ENCODE measurements at places on chromosomes 5 and 9. TPM values are rescaled to one million over a fixed set of nuclear protein-coding genes. Genes with fewer than 3 reads are reported as not detected.

DNA sequence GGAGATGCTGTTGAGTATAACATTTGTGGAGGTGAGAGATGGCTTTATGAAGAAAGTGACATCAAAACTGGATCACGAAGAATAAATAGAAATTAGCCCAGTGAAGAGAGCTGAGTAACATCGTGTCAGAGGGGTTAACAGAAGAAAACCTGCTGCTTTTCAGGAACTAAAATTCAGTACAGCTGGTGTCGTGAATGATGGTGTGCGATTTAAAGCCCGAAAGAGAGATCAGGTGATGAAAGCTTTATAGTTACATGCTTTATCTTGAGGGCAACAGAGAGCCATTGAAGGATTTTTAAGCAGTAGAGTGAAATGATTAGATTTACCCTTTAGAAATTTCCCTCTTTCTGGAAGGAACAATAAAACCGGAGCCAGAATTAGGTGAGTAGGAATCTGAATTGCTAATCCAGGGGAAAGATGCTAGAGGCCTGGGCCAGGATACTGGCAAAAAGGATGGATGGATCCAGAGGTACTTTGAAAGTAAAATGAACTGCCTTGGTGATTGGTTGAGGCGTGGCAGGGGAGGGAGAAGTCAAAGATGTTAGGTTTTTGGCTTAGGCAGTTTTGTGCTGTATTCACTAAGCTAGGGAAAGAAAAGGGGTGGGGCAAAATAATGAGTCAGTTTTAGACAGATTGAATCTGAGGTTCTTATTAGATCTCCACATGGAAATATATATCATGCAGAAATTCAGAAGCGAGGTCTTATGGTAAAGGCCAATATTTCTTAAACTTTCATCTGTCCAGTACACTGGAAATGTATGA lies 3.4 kb downstream of the LRRC70 start:
- DNase-seq, result no peak

GRCh38 chr5:104526866-104527265 lies 964.3 kb upstream of the NUDT12 start:
- DNase-seq, result no peak

DNA sequence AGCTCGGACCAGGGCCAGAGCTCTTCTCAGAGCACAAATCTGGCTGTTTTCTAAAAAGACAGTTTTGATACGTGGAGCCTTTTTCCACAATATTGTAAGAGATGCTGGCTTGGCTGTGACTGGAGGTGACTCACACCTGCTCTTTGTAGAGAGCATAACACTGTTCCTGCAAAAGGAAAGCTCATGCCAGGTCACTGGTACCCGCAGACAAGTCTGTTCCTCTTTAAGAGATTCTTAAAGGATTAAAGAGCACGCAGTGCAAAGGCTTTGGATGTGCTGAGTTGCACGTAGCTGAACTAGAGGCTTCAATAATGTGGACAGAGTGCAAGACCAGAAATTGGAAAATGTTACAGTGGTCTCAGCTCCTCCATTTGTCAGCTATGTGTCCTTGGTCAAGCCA lies 19.0 kb downstream of the ACTL7B start:
- DNase-seq, result no peak

DNA sequence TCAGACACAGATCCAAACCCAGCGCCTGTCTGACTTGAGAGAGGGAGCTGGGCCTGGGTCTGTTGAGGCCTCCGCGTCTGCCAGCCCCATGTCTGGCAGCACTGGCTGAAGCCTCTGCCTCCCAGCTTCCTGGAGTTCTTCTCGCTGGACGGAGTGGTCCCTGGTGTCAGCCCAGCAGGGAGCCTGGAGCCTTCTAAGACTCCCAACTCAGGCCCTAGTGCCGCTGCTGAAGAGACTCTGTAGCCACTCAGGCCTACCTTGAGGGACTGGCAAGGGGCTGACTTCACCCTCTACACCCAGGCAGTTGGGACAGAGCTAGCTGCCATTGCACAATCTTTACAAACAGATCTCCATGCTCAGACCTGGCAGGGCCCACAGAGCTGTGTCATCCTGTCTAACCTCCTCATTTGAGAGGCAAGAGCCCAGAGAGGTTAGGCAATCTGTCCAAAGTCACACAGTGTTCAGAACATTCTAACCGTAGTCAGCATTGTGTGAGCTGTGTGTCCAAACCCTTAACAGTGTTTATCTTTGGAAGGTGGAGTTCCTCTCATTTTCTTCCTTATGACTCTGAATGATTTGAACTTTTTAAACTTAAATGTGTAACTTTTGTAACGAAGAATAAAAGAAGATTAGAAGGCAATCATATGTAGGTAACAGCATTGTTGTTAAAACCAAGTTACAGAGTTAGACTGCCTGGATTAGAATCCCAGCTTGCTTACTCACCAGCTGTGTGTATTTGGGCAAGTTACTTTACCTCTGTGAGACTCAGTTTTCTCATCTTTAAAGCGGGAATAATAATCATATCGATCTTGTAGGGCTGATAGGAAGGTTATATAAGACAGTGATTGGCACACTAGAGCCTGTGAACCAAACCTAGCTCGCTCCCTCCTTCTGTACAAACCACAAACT lies 4.6 kb upstream of the DUSP1 start:
- DNase-seq, result no peak

DNA sequence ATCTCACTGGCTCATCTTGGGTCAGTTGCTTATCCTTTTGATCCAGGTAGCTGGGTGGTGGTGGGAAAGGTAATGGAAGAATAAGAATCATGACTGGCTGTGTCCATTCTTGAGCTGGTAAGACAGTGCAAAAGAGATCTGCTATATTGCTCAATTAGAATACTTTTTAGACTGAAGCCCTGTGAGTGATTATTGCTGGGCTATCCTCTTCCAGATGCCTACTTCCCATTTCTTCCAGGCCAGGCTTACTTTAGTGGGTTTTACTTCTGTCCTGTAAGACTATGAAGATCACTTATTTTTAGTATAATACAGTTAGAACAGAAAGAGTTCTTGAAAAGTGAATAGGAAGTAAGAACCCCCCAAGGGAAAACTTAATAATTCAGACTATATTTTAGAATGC lies 7.2 kb downstream of the MARCHF6 start:
- DNase-seq, result no peak

GRCh38 chr9:129838707-129839259 lies 3.5 kb downstream of the USP20 start:
- DNase-seq, result no peak

DNA sequence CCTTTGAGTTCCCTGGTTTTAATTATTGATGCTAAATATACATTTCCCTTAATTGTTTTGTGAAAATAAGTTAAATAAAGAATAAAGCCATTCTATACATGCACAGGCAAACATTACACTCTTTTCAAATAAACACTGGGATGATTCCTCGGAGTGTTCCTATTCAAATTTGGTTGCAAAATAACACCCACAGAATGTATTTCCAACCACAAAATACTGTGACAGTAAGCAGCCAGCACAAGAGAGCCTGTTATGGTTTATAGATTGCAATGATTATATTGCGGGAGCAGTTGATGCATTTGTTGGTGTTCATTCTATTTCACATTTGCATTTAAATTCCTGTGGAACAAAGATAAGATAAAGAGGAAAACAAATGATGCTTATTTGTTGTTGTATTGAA lies 632.6 kb upstream of the WWC1 start:
- DNase-seq, result no peak

- DNase-seq, result no peak
These were observed 66.9 kb downstream of the DCP2 start for GRCh38 chr5:113043491-113043931.

GRCh38 chr5:132496191-132496630 lies 5.6 kb upstream of the IRF1 start:
- peak; percentile 92 for DNase-seq

GRCh38 chr5:124162767-124163532 lies 583.5 kb downstream of the ZNF608 start:
- peak; percentile 37 for DNase-seq

- DNase-seq, result no peak
These were observed 100.0 kb upstream of the CXCL14 start for GRCh38 chr5:135678640-135679268.

- DNase-seq, result no peak
These were observed 244.4 kb downstream of the FANCC start for GRCh38 chr9:95073042-95073607.

DNA sequence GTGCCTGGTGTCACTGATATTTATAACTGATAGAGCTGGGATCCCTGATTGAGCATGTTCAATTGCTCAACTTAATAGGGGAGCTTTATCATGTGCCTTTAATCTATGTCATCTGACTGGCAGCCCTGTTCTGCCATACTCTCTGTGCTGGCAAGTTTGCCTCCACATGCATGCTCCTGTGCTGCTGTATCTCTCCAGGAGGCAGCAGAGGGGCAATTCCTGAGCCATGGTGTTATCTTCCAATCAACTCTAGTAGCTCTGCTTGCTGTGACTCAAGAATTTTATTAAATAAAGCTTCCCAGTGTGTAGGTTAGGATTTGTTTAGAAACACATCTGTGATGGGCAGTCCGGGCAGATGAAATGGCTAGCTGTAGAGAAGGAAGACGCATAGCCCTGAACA lies 642.0 kb downstream of the KIF4B start:
- DNase-seq, result no peak

- no peak for DNase-seq
These were observed 12.4 kb upstream of the MEIKIN start for GRCh38 chr5:131957721-131958441.

DNA sequence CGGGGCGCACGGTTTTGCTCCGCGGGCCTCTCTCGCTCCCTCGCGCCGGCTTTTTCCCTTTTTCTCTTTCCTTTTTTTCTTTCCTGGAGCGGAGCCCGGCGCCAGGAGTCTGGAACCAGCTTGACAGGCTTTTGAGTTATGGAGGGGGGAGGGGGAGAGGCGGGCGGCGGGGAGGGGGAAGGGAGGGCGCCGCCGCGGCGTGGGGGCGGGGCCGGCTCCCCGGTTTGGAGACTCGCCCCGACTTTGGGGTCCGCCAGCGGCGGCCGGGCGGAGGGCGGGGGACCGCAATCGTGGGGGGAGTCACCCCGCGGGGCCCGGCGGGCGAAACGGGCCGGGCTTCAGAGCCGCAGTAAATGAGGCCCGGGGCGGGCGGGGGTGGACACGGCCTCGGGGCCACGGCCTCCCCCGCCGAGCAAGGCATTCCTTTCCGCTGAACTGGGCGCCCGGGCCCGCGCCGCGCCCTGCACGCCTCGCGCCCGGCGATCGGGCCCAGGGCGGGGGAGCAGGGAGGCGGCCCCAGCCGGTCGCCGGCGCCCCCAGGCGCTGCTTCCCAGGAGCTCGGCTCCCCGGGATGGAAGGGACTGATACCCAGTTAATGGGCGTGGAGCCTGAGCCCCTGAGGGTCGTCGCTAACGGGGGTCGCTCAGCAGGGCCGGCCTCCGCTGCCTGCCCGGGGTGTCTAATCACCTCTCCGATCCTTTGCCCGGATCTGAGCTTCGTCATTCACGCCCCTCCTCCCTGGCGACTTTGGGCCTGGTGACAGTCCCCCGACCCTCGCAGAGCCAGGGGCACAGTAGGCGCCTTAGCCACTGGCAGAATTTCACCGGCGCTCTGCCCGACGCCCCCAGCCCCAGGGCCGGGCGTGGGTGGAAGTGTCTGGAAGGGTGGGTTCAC lies 138.1 kb downstream of the C9orf50 start:
- DNase-seq, result peak; percentile 88

DNA sequence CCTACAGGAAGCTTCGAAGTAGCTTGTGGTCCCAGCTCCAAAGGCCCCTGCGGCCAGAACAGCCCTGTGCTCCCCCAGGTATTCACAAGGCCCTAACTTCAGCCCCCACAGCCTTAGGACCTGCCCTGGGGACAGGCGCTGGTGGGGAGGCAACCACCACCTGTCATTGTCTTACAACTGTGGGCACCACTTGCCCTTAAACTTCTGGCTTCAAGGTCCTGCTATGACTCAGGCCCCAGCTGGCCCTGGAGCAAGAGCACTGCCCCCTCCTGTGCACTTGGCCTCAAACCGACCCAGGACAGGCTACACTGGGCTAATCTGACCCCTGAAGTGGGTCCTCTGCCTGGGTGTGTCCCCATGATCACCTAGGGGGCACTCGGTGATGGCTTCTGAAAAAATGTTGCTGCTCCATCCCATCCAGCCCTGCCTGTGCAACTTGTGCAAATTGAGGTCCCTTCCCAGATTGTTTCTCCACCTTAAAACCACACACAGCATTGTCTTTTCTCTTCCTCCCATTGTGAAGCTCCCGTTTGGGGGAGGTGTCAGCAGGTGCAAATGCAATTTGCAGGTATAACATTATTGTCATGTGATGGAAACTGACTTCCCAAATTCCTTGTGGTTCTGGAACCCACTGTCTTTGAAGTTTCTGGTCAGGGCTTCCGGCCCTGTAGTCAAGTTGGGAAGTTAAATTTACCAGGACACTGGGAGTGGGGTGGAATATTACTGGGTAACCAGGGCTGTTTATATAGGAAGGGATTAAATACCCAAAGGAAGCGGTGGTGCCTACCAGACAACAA lies 1.1 kb upstream of the PROB1 start:
- peak; percentile 26 for DNase-seq

DNA sequence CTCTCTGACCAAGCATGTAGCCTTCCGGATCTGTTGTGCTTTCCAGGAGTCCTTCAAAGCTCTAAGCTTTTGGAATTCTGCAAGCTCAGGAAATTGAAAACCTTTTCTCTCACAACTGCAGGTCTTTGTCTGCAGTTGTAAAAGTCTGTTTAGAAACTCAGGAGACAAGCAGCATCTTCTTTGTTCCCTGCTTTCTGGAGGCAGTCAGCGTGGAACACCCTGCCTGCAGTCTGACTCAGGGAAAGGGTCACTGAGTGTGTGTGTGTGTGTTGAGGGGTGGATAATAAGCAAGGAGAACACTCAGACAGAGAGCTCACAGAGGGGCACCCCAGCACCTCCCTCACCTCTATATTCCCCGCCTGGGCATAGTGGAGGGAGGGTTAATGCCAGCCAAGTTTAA lies 29.1 kb downstream of the KCNIP1 start:
- no peak for DNase-seq

DNA sequence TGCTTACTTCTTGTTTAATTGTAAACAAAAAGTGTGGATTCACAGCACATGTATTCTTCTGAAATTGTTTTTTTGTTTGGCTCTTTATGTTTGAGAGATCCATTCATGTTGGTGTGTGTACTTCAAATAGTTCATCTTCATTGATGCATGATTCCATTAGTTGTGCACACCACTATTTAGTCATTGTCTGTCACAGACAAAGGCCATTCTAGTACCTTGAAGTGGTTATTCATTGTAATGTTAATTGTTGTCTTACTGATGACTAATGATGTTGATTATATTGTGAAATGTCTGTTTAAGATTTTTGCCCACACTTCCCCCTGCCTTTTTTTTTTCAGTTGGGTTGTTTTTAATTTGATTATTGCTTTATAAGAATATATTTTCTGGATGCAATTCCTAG lies 391.3 kb downstream of the DIRAS2 start:
- no peak for DNase-seq

GRCh38 chr9:134965411-134965810 lies 47.7 kb upstream of the FCN1 start:
- no peak for DNase-seq

SLC34A3 gene
- polyA plus RNA-seq, result 0.21 TPM

EMB gene
- polyA plus RNA-seq, result 3.5 TPM

ANKRA2 gene
- polyA plus RNA-seq, result 20.4 TPM

CCDC187 gene
- polyA plus RNA-seq, result 2.6 TPM

QRFP gene
- not detected for polyA plus RNA-seq

LRRC19 gene
- 0.16 TPM for polyA plus RNA-seq

GNA14 gene
- 1.3 TPM for polyA plus RNA-seq

GEMIN5 gene
- 1.7 TPM for polyA plus RNA-seq

IRX2 gene
- 22.8 TPM for polyA plus RNA-seq

HNRNPAB gene
- 52.7 TPM for polyA plus RNA-seq

PCDHB8 gene
- polyA plus RNA-seq, result 0.46 TPM

PRR7 gene
- polyA plus RNA-seq, result 2.8 TPM

CACNA1B gene
- 0.30 TPM for polyA plus RNA-seq

SH3PXD2B gene
- 4.2 TPM for polyA plus RNA-seq

ZDHHC21 gene
- 3.9 TPM for polyA plus RNA-seq
